ENCODE measurements at places on chromosomes 16 and 17.

GRCh38 chr16:79972053-79972704 is 371.6 kb upstream of the MAF start:
- no peak for DNase-seq

GRCh38 chr16:15539197-15539596 is 103.8 kb downstream of the MARF1 start:
- DNase-seq = no peak

DNA sequence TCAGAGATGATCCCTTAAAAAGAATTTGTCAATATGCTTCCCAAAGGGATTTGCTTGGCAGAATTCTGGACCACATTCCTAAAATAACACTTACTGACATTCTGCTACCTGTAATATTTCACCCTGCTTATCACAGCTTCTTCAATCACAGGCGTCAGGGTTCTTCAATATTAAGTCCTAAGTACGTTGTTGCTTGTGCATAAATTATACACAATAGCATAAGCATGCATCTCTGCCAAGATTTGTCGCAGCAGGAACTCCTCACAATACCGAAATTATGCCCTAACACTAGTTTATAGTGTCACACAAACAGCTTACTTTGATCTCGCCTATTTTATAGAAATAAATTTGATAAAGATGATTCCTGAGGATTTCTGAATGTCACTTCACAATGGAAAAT is 48.9 kb downstream of the UBE2G1 start:
- DNase-seq = no peak

- peak; percentile 78 for DNase-seq
Measured at GRCh38 chr16:814974-815373, 14.4 kb upstream of the GNG13 start.

DNA sequence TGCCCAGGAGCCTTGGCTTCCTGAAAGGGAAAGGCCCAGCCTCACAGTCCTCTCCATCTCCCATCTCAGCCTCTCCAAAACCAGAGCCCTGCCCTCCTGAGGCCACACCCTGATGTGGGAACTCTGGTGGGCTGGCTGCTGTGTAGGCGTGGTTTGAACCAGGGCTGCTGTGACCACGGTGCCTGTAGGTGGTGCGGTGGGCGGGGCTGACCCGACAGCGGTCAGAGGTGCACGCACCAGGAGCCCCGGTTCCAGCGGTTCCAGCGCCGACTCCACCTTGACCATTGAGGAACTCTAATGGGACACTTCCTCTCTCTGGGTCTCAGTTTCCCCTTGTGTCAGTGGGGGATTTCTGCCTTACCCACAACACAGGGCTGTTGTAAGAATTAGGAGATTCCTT is 2.4 kb downstream of the RAP1GAP2 start:
- DNase-seq = no peak

GRCh38 chr16:29154088-29154487 is 169.2 kb downstream of the LAT start:
- no peak for DNase-seq

DNA sequence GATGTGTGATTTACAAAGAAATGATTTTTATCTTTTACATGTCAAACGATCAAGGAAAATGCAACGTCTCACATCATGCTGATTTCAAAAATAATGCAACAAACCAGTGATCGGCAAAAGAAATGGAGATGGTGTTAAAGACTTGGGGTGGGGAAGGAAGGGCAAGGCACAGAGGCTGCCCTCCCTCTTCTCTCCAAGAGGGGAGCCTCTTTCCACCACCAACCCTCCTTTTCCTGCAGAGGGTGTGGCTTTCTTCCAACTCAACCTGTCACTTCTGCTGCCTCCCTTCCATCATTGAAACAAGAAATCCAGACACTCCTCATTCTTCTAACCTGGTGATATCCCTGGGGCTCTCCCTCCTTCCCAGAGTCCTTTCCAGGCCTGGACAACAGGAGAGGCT is 320.8 kb downstream of the SLC39A11 start:
- no peak for DNase-seq
